ENCODE measurements at places on chromosomes 16 and 17.

DNA sequence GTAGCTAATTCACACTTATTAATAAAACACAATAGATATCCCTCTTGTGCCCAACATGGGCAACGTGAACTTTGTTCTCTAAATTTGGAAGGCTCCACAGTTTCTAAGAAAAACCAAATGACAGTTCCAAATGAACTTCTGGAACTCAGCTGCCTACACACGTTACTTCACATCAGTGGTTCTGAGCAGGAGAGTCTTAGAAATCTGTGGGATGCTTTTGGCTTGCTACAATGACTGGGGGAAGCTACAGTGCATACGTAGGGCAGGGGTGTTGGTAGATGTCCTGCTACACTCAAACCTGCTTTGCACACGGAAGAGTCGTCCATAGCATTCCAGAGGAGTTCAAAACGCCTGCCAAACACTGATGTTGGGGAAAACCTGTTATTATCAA is 8.0 kb downstream of the TXNDC11 start:
- no peak for DNase-seq

GRCh38 chr16:48511071-48511540 is 98.9 kb downstream of the N4BP1 start:
- DNase-seq: no peak

- DNase-seq: no peak
These were observed 5.0 kb downstream of the DEXI start for GRCh38 chr16:10937068-10937859.

DNA sequence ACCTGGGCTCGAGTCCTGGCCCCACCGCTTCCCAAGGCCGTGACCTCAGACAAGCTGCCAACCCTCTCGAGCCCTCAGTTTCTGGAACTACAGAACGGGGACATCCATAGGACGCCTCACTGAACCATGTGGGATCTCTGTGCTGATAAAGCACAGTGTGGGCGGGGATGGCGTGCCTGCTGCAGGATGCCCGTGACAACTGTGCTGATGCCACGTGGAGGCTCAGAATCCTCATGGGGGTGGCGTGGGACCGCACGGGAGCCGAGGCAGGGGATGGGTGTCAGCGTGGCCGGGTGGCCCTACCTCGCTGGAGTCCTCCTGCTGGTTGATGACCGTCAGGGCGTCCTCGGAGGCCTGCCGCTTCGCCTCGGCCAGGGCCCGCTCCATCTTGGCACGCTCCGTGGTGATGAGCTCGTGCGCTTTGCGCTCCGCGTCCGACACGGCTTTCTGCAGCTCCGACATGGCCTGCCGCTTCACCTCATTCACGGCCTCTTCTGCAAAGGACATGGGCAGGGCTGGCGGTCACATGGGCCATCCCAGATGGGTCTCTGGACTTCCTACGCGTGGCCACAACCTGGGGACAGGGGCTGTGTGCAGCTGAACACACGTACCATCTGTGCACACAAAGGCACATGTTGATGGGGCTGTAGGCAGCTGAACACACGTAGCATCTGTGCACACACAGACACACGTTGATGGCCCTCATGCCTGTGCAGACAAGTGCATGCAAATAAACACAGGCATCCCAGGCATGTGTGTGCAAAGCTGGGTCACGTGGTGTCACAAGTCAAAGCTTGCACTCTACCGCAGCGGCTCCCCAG is 12.7 kb upstream of the PABPN1L start:
- DNase-seq: no peak

- DNase-seq: no peak
These were observed 41.1 kb upstream of the CDH13 start for GRCh38 chr16:82585675-82586074.

- DNase-seq: no peak
These were observed 10.9 kb upstream of the CHST6 start for GRCh38 chr16:75506107-75506506.

GRCh38 chr16:78220571-78220970 is 121.1 kb downstream of the WWOX start:
- no peak for DNase-seq

GRCh38 chr17:35051579-35052240 is 11.8 kb downstream of the RFFL start:
- DNase-seq: no peak

GRCh38 chr17:64008830-64009229 is 10.7 kb downstream of the PRR29 start:
- DNase-seq: no peak

DNA sequence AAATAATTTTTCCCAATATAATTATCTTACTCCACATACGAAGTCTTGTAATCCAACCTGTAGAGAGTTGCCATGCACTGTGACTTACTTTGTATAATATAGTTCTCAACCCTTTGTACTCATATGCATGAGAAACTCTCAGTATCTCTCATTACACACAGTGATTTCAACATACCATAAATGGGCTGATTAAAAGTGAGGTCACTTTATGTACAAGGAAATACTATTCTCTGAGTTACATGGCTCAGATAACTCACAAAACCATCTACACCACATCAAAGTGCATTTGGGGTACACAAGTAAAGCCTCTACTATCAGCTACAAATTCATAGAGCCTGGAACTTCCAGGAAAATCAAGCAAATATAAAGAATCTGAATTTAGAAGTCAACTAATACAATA is 27.9 kb downstream of the SLFN12 start:
- no peak for DNase-seq

GRCh38 chr16:25707982-25708583 is 16.3 kb downstream of the HS3ST4 start:
- DNase-seq: no peak

GRCh38 chr17:72510351-72511016 is 389.7 kb downstream of the SOX9 start:
- no peak for DNase-seq

- no peak for DNase-seq
These were observed 136.9 kb downstream of the SLC39A11 start for GRCh38 chr17:72955391-72956140.

DNA sequence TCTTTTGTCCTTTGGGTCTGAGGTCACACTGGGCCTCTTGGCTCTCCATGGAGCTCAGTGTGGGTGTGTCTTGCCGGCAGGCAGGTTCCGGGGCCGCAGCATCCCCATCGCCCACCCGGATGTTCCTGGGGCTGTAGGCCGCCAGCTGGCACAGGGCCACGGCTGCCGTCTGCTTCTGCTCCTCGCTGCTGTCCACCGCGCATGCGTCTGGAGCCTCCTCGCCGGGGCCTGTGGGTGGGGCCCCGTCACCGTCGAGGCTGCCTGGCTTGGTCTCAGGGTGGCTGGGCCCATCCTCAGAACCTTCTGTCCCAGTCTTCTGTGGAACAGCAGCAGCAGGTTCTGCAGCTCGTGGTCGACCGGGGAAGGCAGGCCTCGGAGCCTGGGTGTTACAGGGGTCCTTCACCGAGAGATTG is 9.6 kb downstream of the ZNF750 start:
- no peak for DNase-seq

GRCh38 chr16:17387256-17387655 is 83.5 kb downstream of the XYLT1 start:
- DNase-seq: no peak

DNA sequence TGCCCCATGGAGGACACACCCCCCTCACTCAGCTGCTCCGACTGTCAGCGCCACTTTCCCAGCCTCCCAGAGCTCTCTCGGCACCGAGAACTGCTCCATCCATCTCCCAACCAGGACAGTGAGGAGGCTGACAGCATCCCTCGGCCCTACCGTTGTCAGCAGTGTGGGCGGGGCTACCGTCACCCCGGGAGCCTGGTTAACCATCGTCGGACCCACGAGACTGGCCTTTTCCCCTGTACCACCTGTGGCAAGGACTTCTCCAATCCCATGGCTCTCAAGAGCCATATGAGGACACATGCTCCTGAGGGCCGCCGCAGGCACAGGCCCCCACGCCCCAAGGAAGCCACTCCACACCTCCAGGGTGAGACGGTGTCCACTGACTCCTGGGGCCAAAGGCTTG is 2.1 kb downstream of the ZNF646 start:
- DNase-seq: no peak

DNA sequence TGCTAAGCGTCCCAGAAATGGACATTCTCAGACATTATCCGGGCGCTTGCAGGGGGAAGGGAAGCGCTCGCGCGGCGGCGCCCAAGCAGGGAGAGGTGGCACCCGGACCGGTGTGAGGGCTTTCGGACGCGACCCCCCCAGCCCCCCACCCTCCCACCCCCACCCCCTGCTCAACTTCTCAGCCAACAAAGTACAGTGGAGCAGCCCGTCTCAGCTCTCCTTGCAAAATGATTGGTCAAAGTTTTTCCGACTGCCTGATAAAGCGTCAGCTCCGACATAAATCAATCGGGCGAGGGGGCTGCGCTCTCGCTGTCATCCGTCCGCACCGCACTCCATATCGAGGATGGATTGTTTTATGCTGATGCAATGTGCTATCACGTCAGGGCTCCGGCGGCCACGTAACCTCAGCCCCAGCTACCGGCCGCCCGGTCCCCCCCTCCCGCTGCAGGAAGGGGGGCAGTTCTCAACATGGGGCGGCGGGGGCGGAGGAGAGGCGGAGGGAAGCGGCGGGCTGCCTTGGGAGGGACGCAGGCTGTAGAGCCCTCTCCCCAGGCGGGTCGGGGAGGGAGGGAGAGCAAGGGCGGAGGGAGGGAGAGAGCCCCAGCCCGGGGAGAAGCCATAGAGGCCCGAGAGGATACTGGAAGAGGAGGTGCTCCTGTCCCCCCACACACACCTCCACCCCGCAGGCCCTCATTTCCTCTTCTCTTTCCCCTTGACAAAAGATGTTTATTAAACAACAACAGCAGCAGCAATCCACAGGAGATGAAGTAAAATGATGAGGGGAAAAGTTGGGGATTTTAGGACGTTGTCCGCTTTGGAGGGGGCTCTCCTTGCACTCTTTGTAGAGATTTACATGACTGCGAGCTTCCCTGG is at the start of gene HOXB9:
Gene HOXB9, minus strand, starts transcription at position 114 of the 873 bp plus-strand sequence. Its CDS starts 89 bp downstream, at position 25.
- DNase-seq: no peak

DNA sequence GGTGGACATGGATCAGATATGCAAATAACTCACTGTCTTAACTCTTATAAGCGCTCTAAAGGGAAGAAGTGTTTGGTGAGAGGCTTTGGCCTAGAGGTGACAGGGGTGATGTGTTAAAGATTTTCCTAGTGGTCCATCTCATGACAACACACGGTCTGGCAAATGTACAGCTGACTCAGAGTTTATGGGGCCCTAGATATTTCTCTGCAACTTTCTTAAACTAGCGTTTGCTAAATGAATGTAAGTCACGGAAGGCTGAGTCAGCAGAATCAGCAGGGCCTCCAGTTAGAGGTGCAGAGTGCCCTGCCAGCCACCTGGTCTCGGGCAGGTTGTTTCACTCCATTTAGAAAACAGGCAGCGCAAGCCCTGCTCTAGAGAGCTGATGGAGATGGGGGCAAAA is 40.1 kb downstream of the CLEC16A start:
- DNase-seq: no peak

- no peak for DNase-seq
These were observed 79.4 kb downstream of the RBFOX3 start for GRCh38 chr17:79531191-79532095.

GRCh38 chr17:82875407-82875856 is 35.6 kb upstream of the ZNF750 start:
- DNase-seq: no peak

GRCh38 chr16:49838441-49839016 is 17.4 kb downstream of the ZNF423 start:
- no peak for DNase-seq

DNA sequence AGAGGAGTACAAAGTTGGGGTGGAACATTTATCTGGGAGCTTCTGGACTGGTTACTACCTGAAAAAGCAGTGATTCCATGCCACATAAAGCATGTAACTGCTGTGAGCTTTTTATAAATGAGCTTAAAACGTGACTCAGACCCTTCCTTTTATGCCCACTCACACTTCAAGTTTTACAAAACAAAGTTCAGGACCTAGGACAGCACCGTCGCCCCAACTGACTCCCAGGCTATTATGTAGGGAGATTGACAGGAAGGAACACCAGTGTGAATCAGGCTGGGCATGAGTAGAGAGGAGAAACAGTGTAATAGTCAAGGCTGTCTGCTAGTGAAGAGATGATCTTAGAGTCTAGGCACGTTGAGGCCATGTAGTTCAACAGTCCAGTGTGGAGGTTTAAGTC is 91.6 kb upstream of the DNAH9 start:
- peak; percentile 70 for DNase-seq

- no peak for DNase-seq
These were observed 100.8 kb upstream of the CORO6 start for GRCh38 chr17:29723278-29724047.

- DNase-seq: no peak
These were observed 175.2 kb upstream of the CHMP6 start for GRCh38 chr17:80816241-80817103.

DNA sequence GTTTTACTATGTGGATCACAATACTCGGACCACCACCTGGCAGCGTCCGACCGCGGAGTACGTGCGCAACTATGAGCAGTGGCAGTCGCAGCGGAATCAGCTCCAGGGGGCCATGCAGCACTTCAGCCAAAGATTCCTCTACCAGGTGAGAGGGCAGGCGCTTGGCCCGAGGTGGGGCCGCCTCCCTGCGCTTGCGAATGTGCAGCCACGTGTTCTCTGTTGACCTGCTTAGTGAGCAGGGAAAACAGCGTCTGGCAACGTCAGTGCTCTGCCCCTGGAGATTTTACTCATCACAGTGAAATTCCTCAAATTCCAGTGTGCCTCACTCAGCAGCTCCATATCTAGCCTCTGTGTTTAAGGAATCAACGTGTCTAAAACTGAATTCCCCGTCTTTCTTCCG is 33.4 kb upstream of the CLEC18A start:
- DNase-seq: no peak

- no peak for DNase-seq
These were observed 11.4 kb upstream of the ITGA3 start for GRCh38 chr17:50044483-50044882.

GRCh38 chr17:76233588-76234353 is 6.5 kb downstream of the RNF157 start:
- DNase-seq: no peak

All from left renal cortex interstitium (tissue), 4 donors.